ENCODE measurements at places on chromosomes 5 and 9.

DNA sequence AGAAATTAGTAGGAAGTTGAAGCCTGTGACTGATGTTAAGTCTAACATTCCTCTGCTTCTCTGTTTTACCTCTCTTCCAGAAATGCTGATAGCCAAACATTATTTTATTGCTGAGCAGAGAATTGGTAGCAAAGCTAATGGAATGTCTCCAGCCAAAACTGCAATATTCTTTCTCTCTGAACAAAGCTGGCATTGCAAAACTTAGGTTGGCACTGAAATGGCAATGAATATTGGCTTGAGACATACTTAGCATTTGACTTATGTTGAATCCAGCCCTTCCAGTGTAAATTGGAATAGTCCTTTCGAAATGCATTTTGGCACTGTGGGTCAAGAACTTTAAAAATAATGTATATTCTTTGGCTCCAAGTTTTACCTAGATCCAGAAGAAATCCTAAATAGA, 21.1 kb downstream of the FAF2 start:
- no peak for DNase-seq

- no peak for DNase-seq
Measured at GRCh38 chr9:26172301-26172700, 494.1 kb upstream of the TUSC1 start.

DNA sequence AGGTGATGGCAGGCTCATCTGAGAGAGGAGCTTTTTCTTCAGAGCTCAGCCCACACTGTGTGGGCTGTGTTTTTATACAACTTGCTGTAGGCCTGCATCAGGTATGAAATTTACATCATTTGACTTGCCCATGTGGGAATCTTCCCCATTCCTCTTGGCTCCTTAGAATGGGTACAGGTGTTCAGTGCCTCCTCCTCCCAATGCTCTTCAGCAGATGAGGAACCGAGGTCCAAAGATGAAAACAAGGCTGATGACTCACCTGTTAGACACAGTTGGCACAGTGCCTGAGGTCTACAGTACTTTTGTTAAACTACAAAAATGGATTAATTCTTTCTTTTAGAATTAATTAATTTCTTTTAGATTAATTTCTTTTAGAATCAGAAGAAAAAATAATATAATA, 20.8 kb downstream of the PAPPA start:
- DNase-seq: no peak

- no peak for DNase-seq
Measured at GRCh38 chr9:115164511-115164974, 46.6 kb upstream of the TNC start.

DNA sequence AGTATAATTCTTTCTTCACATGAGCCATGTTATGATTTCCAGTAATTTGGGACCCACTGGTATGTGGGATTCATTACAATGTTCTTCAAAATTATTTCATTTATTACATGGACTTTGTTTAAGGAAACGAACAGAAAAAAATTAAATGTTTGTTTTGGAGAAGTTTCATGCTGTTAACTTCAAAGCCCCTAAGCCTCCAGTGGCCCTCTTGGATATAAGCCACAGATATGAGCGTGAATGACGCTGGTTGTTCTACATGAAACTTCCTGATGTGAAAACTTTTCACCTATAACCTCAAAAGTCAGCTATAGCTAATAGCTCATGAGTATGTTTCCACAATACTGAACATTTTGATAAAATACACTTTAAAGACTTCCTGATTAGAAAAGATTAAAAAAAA, 334.2 kb downstream of the PDE4D start:
- no peak for DNase-seq

DNA sequence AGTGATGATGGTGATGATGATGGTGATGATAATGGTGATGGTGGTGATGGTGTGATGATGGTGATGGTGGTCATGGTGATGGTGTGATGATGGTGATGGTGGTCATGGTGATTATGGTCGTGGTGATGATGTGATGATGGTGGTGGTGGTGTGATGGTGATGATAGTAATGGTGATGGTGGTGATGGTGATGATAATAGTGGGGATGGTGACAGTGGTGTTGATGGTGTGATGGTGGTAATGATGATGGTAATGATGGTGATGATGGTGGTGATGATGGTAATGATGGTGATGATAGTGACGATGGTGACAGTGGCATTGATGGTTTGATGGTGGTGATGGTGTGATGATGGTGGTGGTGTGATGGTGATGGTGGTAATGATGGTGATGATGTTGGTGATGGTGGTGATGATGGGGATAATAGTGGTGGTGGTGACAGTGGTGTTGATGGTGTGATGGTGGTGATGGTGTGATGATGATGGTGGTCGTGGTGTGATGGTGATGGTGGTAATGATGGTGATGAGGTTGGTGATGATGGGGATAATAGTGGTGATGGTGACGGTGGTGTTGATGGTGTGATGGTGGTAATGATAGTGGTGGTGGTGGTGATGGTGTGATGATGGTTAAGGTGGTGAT, 6.5 kb downstream of the STKLD1 start:
- no peak for DNase-seq

DNA sequence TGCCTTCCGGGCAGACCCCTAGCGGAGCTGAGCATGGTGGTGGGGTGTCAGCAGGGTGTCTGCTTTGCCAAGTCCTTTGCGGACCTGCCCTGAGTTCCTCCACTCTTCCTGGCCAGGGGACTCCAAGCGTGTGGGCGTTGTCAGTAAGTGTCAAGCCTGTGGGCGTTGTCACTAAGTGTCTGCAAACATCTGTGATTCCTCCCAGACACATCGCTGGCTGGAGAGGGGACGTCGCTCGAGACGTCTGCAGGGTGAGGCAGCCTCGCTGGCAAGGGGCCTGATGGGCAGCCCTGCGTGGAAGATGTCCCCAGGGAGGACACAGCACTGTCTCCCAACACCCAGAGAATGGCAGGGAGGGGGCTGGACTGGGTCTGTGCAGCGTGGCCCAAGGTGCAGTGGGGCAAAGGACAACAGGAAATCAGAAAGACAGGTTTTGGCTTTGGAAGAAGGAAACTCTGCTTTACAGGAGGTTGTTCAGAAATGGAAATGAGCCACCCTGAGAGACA, 28.8 kb downstream of the ADAMTSL2 start:
- DNase-seq: no peak

DNA sequence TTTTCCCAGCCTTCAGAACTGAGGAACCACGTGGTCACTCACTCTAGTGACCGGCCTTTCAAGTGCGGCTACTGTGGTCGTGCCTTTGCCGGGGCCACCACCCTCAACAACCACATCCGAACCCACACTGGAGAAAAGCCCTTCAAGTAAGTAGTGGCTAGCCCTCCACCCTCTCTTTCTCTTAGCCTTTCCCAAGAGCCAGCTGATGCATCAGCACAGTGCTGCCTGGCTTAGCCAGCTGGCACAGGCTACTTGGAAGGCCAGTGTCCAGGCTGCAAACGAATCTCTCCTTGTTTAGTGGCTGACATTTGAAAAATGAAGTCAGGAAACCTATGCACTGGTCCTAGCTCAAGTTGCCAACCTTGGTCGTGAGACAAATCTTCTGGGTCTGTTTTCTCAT, 91.1 kb downstream of the PRDM6 start:
- DNase-seq: no peak

DNA sequence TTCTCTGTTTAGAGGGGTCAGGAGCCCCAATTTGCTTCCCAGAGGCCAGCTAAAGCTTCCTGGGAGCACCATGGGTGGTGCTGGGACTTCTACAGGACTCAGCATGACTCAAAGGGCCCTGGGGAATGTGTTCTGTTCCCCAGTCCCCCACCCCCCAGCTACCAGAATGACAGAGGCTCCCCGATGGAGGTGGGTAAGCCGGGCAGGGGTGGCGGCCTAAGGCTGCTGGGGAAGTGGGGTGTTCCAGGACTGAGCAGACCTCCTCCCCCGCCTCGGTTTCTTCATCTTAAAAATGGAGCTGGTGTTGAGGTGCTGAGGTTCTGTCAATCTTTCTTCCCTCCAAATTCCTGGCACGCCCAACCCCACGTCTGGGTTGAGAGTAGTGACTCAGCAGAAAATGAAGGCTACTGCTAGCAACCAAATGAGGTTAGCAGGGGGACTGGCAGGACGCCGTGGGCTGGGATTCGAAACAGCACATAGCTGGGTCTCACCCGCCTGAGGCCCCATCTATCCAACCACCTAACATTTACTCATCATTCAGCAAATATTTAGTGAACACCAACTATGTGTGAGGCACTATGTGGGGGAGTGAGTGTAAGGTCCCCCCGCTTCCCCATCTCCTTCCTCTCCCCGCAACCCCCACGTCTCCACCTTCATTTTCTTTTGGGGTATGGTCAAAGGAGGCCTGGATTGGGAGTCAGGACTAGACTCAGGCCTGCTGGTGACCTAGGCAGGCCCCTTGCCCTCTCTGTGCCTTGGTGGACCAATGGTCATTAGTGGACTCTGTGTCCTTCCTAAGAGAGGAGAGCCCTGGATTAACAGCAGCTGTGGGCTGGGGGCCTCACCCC, 50.2 kb downstream of the C9orf50 start:
- DNase-seq: peak; percentile 42
